Tibial artery (tissue), 4 donors: ENCODE measurements at places on chromosomes 1 and 21.

GRCh38 chr1:43312663-43313515 is 12.1 kb downstream of the TIE1 start:
- DNase-seq, result no peak

GRCh38 chr1:103457886-103458455 is 67.5 kb upstream of the RNPC3 start:
- DNase-seq, result no peak

DNA sequence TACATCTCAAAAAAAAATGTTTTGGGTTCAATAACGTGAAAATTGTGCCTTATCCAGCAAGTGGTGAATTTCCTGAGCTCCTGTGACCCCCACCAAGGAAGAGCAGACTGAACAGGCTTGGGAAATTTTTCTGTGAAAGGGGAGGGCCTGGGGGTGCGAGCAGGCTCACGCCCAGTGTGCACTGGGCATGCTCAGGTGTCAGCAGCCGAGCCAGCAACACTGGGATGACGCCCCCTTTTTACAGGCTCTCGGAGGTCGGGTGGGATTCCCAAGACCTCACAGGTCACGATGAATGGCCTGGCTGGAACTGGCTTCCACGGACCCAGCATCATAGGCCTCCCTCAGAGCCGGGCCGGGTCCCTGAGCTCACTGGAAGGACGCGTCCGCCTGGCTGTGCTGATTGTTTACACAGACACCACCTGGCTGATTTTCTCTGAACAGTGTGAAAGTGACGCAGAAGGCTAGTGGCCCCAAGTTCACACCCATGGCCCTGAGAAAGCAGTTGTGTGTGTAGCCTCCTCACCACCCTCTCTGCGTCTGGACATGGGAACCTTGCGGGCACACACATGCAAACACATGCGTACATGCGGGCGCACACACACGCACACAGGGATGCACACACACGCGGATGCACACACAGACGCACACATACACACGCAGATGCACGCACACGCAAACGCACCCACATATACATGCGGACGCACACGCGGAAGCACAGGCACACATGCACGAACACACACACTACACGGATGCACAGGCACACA is 9.2 kb downstream of the CSTB start:
- DNase-seq, result no peak

GRCh38 chr1:159798893-159799292 is 3.3 kb upstream of the FCRL6 start:
- peak; percentile 59 for DNase-seq

GRCh38 chr1:199322278-199322677 is 683.4 kb downstream of the PTPRC start:
- DNase-seq, result no peak

DNA sequence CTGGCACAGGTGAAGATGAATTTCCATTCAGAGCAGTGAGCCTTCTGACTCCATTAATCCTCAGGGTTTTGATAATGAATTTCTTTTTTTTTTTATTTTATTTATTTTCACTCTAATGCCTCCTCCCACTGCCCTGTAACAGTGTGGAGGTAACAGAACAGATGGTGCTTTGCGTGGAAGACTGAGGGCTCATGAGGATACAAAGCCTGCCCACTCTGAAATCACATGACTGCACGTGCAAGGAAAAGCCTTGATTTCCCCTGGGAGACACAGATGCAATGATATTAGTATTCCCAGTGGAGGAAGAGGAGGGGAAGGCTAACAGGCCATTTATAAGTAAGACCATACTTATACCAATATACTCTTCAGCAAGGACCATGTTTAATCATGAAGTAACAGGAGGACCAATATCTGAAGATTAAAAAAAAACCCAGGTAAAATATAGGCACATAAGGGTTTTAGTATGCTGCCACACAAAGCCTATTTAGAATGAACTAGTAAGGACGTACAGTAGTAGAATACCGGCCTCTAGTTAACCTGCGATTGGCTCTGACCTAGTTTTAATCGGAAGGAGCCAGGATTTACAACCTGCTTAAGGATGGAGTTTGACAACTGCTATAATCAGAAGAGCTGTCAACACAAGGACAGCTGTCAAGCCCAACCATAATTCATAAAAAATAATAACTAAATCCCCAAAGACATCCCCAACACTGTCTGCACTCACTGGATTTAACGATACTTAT is 69.6 kb downstream of the LHX4 start:
- no peak for DNase-seq

GRCh38 chr1:116478621-116479020 is 92.2 kb downstream of the CD58 start:
- DNase-seq, result no peak

- no peak for DNase-seq
Observed at GRCh38 chr21:34696121-34696520, 27.3 kb downstream of the CLIC6 start.

- DNase-seq, result no peak
Observed at GRCh38 chr1:183936791-183937190, 100.7 kb downstream of the COLGALT2 start.

GRCh38 chr1:24946861-24947658 is 17.0 kb upstream of the RUNX3 start:
- no peak for DNase-seq

GRCh38 chr1:218994615-218995014 is 179.1 kb upstream of the LYPLAL1 start:
- no peak for DNase-seq

- DNase-seq, result no peak
Observed at GRCh38 chr1:14894811-14895560, 258.6 kb upstream of the TMEM51 start.
